ENCODE measurements at places on chromosomes 4 and X.
A peak's percentile ranks its signal among the peaks of the same experiment; 100 is the strongest.

DNA sequence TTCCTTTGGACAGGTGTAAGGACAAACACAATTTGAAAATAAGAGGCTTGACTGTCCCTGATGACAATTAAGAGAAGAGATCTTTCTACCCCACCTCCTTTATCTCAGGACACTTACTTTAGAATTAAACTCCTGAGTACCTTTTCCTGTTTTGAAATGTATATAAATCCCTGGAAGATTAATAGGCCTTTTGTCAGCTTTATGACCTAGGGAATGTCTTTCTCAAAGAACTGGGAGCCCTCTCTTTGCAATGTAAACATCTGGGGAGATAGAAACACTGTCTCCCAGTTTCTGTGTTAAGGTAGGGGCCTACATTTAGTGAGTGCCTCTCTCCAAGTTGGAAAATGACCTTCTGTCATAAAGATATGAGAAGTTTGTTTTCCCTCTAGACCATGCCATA lies 31.7 kb downstream of the AGA start:
- no peak for DNase-seq

DNA sequence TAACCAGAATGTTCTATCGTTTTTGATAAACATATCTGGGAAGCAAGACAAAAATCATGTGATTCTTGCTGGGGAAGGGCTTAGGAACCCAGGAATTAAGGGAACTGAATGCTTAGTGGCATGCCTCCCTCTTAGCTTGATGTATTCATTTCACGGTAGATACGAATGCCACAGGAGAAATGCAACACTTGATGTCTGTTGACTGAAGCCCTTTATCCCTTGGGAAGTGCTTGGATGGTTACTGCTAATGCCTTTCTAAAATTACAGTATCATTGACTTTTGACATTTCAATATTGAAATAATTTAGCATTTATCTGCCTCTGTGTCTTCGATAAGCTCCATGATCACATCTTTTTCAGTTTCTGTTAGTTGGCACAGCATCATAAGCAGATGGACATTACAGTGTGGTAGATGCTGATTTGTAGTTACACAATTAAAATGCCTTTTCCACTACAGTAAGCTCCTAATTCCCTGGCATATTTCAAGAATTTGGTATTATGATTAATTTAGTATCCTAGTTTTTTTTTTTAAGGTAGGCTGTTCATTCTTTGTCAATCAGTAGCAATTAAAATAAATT lies 226.7 kb downstream of the ARHGAP10 start:
- DNase-seq = no peak

DNA sequence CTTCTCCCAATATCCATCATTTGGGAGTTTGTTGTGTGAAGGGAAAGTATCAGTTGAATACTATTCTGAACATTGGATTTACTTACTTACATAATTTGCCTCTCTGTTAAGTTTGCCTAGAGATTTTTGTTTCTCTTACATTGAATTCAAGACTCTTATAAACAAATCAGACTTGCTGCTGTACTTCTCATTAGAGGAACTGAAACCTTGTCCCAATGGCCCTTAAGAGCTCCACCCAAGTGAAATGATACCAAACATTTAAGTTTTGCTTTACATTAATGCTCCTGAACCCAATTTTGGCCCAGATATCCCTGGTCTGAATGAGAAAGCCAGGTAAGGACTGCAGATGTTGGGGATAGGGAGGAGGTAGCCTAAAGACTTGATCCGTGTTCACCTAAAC lies 32.0 kb downstream of the HAND2 start:
- no peak for DNase-seq

- no peak for DNase-seq
Measured at GRCh38 chr4:26942871-26943270, 82.2 kb downstream of the STIM2 start.

- peak; percentile 1 for DNase-seq
Measured at GRCh38 chrX:55489314-55490009, at the start of gene USP51. TSS of gene USP51 (minus strand) at chrX:55489848. CDS start at chrX:55488939, 909 bp downstream.

GRCh38 chr4:139808381-139808807 lies 142.8 kb downstream of the MGST2 start:
- DNase-seq = no peak

DNA sequence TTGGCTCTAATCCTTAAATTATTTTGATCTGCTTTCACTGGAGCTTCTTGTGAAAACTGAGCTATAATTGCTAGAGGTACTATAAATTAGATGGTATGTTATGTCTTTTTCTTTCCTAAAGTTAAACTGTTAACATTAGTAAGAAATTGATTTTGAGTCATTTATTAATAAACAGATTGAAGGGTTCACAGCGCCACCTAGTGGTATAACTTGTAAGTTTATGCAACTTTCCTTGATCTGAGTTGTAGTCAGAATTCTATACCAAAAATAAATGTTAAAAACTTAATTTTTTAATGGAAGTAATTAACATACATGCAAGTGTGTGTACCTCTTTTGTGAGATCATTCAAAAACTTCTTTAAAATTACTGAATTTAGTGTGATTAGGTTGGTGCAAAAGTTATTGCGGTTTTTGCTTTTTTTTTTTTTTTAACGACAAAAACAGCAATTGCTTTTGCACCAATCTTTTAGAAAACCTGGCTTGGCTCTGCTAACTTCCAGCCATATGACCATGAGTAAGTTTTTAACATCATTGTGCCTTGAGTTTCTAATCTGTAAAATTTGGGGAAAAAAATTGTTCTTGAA lies 151.5 kb downstream of the CENPC start:
- peak; percentile 16 for DNase-seq

GRCh38 chr4:177761692-177762091 lies 319.5 kb upstream of the AGA start:
- DNase-seq = no peak

DNA sequence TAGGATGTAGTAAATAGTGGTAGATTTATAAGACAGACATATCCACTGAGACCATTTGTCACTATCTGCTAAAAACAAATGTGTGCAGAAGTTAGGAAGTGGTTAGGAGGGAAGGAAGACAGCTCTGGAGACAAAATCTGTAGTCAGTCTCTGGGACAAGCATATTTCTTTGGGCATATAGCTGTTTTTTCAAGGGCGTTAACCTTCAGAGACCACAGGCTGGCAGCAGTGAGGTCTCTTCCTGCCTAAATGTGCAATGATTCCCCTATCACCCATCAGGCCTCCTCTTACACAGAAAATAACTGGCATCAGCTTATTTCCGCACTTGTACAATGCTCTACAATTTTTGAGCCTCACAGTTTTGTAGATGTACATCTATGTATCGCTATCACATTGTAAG lies 6.5 kb downstream of the TMEM150C start:
- DNase-seq = no peak

- no peak for DNase-seq
Measured at GRCh38 chr4:115664285-115664684, 550.9 kb upstream of the NDST4 start.

DNA sequence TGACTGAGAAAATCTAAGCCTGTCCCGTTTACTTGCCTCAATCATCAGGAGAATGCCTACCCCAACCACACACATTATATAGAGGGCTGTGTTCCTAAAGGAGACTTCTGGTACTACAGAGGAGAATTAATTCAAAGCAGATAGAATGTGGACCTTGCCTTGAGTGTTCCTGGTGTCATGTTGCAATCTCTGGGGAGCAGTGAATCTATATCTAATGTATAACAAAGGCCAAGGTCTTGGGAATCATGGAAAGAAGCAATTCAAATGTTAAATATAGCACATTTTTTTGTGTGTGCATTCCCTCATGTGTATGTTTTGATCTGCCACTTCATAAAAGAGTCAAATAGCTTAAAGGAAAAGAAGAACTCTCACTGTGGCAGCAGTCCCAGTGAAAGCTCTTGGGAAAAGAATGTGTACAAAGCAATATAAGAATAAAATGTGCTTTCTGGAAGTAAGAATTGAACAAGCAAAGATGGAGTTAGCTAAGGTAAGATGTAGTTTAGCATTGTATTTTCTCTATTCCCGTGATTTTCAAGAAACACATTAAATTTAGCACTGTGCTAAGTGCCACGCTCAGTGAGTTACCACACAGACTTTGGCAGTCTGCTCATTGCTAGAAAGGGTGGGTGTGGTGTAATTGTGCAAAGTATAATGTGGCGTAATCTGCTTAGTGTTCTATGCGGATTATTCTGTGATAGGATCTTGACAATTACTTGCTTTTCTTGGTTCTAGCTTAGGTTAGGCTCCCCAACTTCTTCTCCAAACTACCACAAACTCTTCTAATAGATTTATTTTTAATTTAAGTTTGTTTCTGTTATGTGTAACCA lies 13.7 kb downstream of the ADH6 start:
- peak; percentile 84 for DNase-seq

Data from fibroblast of skin of abdomen (primary cell).